ENCODE measurements at places on chromosomes 6 and 20. TPM values are rescaled to one million over a fixed set of nuclear protein-coding genes. Genes with fewer than 3 reads are reported as not detected.
A peak's percentile ranks its signal among the peaks of the same experiment; 100 is the strongest.

DNA sequence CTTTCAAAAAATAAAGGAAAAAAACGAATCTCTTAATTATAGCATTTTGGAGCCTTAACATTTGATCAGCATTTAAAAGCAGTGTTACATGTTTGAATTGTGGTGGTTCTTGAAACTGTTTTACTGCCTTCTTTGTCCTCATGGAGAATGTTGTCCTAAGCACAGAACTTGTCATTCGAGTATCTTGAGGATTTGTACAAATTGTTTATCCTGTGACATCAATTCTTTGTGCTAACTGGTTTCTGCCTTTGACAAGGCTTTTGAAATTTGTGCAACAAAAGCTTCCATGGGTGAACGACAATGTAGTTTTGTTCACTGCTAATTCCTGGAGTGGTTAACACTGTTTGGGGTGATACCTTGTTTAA lies 130.8 kb downstream of the SCAF8 start:
- H3K4me3 ChIP-seq = no peak overlapping the region
- no peak overlapping the region for H3K27ac ChIP-seq
- no peak for DNase-seq
- H3K4me1 ChIP-seq = no peaks in the 10 kb centered on the region
- no peaks in the 10 kb centered on the region for H3K36me3 ChIP-seq
- no peaks in the 10 kb centered on the region for H3K27me3 ChIP-seq

- no peaks in the 10 kb centered on the region for H3K4me1 ChIP-seq
- no peak overlapping the region for H3K27ac ChIP-seq
- H3K36me3 ChIP-seq = no peaks in the 10 kb centered on the region
- DNase-seq = no peak
- H3K27me3 ChIP-seq = no peaks in the 10 kb centered on the region
Observed at GRCh38 chr20:18722371-18722770, 91.2 kb upstream of the SCP2D1 start.

DNA sequence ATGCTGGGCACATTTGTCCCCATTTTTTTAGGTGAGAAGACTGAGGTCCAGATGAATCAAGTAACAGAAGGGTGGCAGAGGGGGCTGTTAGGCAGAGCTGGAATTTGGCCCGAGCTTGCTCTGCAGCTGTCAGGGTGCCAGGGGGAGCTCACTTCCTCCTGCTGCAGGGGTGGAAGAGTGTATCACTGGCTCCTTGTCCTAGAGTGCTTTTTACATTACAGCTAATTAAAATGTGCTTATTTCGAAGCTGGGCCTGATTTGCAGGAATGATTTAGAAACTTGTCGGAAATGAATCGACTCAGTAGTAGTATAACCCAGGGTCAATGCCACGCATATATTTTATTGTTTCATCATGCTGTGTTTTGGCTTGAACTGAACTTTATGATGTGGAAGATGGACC lies 11.1 kb downstream of the TOX2 start:
- H3K4me1 ChIP-seq = peaks cover 25% of the 10 kb centered on the region
- no peak for DNase-seq
- H3K27me3 ChIP-seq = no peaks in the 10 kb centered on the region
- no peak overlapping the region for H3K4me3 ChIP-seq

DNA sequence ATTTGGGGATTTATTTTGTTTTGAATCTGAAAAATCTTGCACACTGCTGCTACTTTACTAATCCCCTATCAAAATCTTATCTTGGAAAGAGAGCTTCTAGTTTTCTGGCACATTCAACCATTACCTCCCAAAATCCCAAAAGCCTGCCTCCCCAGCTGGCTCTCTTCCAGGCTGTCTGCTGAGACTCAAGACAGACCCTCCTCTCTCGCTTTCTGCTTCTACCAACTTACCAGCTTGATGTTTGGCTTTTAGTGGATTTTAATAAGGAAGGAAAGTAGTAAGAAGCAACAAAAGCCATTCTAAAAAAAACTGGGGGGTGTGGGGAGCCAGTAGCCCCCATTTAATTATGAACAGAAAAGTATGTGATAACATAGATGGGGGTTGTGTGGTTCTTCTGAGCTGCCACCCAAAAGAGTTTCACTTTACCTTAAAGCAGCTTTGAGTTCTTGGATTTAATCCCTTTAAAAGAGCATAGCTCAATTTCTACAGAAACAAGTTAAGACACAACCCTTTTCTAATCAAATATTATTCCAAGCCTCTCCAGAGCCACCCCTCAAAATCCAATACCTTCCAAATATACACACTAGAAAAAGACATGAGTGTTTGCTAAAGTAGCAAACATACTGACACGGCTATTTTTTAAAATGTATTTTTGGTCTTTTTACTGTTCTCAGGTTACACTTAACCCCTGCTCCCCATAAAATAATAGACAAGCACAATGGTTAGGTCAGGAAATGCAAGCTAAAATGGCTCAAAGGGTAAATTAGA lies 71.7 kb downstream of the ATP9A start:
- H3K27ac ChIP-seq = no peak overlapping the region
- H3K4me1 ChIP-seq = peaks cover 21% of the 10 kb centered on the region
- no peak for DNase-seq
- peaks cover 31% of the 10 kb centered on the region for H3K36me3 ChIP-seq
- H3K27me3 ChIP-seq = no peaks in the 10 kb centered on the region

DNA sequence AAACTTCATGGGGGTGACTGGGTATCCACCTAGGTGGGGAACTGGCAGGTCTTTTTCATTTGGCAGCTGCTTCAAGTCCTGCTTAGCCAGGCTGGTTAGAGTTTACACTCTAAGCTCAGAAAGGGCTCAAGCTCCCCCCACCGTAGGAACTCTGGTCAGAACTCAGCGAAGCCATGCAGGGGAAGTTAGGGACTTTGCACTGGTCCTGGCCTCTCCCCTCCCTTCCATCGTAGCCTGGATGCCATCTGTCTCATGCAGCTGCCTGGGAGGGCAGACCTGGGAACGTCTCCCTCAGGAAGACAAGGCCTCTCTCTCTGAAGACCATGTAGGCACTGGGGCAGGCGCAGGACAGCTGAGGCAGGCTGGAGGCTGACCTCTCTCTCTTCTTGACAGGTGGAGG lies 183.8 kb upstream of the UST start:
- H3K4me1 ChIP-seq = peaks cover 14% of the 10 kb centered on the region
- no peak overlapping the region for H3K4me3 ChIP-seq
- H3K36me3 ChIP-seq = no peaks in the 10 kb centered on the region
- H3K27ac ChIP-seq = no peak overlapping the region
- DNase-seq = peak; percentile 62

- no peaks in the 10 kb centered on the region for H3K36me3 ChIP-seq
- no peak for DNase-seq
- no peak overlapping the region for H3K4me3 ChIP-seq
- H3K27ac ChIP-seq = no peak overlapping the region
- H3K27me3 ChIP-seq = no peaks in the 10 kb centered on the region
Observed at GRCh38 chr20:13260650-13261279, 39.7 kb downstream of the ISM1 start.

- H3K36me3 ChIP-seq = no peaks in the 10 kb centered on the region
- H3K27me3 ChIP-seq = no peaks in the 10 kb centered on the region
- H3K4me1 ChIP-seq = no peaks in the 10 kb centered on the region
- H3K27ac ChIP-seq = no peak overlapping the region
- no peak for DNase-seq
Observed at GRCh38 chr6:130113201-130113710, 94.9 kb downstream of the L3MBTL3 start.

GRCh38 chr6:30735668-30736314 lies 6.7 kb downstream of the FLOT1 start:
- H3K4me3 ChIP-seq = no peak overlapping the region
- H3K4me1 ChIP-seq = peaks cover 52% of the 10 kb centered on the region
- DNase-seq = no peak
- H3K36me3 ChIP-seq = peaks cover 48% of the 10 kb centered on the region
- H3K27ac ChIP-seq = no peak overlapping the region

GRCh38 chr6:38057994-38058393 lies 238.5 kb downstream of the ZFAND3 start:
- peaks cover 10% of the 10 kb centered on the region for H3K36me3 ChIP-seq
- no peak overlapping the region for H3K4me3 ChIP-seq
- no peak for DNase-seq
- H3K4me1 ChIP-seq = peaks cover 10% of the 10 kb centered on the region

DNA sequence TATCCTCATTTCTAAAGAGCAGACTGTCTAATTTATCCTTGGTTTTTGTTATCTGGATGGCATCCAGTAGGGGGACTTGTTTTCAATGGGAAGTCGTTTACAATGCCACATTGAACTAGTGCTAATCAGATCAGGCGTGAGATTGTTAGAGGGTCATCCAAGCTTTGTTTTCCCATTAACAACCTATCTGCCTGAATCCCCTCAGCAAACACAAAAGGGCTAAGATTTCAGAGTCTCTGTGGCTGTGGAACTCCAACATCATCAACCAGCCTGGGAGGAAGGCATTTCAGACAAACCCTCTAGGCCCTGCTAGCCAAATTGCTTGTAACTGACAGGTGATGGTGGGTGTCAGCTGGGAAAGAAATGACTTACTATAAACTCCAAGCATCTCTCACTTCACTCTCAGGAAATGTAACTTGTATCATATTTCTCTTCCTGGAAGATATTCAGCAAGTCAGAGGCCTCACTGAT lies 47.7 kb downstream of the COL19A1 start:
- no peaks in the 10 kb centered on the region for H3K4me1 ChIP-seq
- H3K27me3 ChIP-seq = no peaks in the 10 kb centered on the region
- no peak for DNase-seq
- H3K36me3 ChIP-seq = no peaks in the 10 kb centered on the region
- H3K4me3 ChIP-seq = no peak overlapping the region
- H3K27ac ChIP-seq = no peak overlapping the region

CGA gene
- not detected for total RNA-seq

ADGRB3 gene
- total RNA-seq = 5.8 TPM

SAMD5 gene
- 0.42 TPM for total RNA-seq

BTN1A1 gene
- total RNA-seq = not detected

TINAG gene
- total RNA-seq = not detected

LSM14B gene
- total RNA-seq = 26.2 TPM

ZSCAN9 gene
- total RNA-seq = 11.4 TPM

CST5 gene
- not detected for total RNA-seq

RSPO4 gene
- 0.42 TPM for total RNA-seq

Measured in esophagus muscularis mucosa (tissue), 4 donors.